ENCODE measurements at places on chromosomes 4 and X.

DNA sequence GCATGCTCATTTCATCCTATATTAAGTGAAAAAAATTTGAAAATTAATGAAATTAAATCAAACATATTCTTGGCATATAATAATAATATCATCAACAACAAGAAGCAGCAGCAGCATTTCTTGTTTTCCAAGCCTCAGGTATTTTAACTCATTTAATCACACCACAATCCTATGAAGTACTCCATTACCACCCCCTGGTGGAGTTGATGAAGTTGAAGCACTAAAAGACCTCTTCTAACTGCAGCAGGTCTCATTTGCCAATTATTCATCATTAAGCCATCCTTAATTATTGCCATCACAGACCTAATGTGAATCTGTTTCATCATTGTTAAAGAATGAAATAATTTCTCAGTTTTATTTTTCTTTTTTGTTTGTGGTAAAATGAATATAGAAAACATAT, 801.4 kb upstream of the GRID2 start:
- DNase-seq: no peak

DNA sequence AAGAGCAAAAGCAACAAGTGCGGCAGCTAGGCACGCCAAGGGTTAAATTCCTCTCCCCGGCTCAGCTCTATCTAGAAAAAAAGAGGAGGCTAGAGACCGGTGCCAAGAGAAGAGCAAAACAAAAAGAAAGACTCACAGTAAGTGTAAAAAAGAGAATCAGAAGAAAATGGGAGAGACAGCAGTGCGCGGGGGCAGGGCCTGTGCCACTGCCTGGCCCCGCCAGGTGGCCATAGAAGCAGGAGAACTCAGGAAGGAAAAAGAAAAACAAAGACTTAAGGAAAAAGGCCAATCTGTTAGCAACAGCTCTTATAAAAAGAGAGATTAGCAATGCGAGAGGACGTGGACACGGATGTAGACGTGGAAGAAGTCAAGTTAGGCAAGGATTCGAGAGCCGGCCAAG, 3.2 kb downstream of the ACOX3 start:
- DNase-seq: no peak

- DNase-seq: no peak
Measured at GRCh38 chrX:35743331-35743730, 54.8 kb upstream of the MAGEB16 start.

GRCh38 chr4:6204871-6205566, 4.7 kb upstream of the JAKMIP1 start:
- no peak for DNase-seq

DNA sequence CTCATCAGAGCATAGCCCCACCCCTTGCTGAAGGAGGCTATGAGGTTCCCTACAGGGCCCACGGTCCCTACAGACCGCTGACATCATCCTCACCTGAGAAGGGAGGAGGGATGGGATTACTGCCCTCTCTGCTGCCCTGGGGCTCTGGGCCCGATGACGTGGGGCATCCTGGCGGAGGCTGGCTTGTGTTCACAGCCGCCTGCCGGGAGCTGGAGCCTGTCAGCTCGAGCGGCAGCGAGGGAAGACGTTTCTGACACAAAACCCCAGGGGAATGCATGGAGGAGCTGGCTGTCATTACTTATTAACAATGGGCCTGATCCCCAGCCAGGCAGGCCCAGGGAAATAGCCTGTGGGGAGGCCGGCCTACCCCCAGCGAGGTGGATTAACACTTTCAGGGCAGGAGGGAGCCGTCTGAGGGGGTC, 106.6 kb upstream of the ATP6AP2 start:
- DNase-seq: no peak

- no peak for DNase-seq
Measured at GRCh38 chrX:137212078-137212632, 178.4 kb upstream of the GPR101 start.

DNA sequence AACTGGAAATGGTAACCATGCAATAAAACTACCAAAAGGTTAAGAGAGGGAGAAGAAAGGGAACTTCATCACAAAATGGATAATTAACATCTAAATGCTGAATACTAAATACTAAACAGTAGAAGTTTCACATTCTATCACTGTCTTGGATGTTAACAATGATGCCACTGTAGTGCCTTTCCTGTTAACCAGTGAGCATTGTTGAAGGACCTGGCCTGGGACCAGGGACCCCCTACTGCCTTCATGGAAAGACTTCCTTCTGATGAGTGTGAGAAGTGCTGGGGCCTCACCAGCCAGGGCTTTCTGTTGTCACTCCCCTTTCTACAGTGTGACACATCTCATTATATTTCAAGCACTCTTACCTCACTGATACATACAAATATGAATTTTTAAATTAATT, 739.3 kb upstream of the FTHL17 start:
- DNase-seq: no peak

- DNase-seq: no peak
Measured at GRCh38 chr4:7757501-7758471, 181.9 kb downstream of the AFAP1 start.

- no peak for DNase-seq
Measured at GRCh38 chrX:14843666-14844065, 29.2 kb downstream of the FANCB start.

GRCh38 chrX:24144528-24144927, 5.0 kb upstream of the ZFX start:
- no peak for DNase-seq

GRCh38 chr4:3011456-3012220, 48.3 kb downstream of the GRK4 start:
- no peak for DNase-seq

DNA sequence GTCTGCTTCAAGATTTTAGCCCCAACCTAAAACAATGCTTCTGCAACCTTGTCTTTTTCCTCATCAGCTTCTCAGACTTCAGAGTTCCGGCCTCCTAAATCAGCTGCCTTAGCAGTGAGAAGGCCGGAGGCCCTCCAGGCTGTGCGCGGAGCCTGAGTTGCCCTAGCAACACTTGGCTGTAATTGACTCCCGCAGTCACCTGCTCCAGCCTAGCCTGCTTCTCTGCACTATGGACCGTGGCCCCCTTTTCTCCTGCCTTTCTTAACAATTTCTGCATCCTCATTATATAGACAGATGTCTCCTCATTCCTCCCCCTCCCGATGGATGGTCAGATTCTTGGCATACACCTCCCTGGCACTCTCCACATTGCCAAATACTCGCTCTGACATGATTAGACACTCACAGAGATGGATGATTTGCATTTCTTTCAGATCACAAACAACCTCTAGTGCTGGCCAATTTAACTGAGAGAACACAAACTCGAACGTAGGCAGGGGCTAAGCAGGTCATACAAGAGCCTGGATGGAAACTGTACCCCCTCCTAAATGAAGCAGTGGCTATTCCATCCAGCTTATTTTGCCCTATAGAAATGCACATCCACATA, 9.5 kb upstream of the HUWE1 start:
- no peak for DNase-seq

- DNase-seq: peak; percentile 77
Measured at GRCh38 chrX:153875391-153876111, 10.4 kb downstream of the L1CAM start.

GRCh38 chr4:168822481-168822880, 187.6 kb downstream of the CBR4 start:
- no peak for DNase-seq

DNA sequence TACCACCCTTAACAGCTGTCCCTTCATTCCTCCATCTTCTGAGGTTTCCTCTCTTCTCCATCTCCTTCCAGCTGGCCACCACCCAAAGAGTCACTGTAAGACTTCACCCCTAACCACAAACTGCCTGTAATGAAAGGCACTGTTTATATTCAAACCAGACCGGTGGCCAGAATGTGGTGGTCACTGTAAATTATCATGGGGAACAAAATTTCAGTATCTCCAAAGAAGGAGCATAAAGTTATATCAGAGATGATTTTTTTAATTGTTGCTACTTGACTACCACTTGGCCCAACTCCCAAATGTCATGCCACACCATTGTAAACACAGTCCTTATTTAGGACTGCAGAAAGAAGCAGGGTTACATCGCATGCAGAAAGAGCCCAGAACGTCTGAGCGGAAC, 44.8 kb downstream of the SMARCA1 start:
- no peak for DNase-seq

GRCh38 chr4:78310007-78310739, 241.4 kb upstream of the ANXA3 start:
- no peak for DNase-seq

GRCh38 chrX:48154796-48155195, 24.4 kb downstream of the SPACA5B start:
- no peak for DNase-seq

DNA sequence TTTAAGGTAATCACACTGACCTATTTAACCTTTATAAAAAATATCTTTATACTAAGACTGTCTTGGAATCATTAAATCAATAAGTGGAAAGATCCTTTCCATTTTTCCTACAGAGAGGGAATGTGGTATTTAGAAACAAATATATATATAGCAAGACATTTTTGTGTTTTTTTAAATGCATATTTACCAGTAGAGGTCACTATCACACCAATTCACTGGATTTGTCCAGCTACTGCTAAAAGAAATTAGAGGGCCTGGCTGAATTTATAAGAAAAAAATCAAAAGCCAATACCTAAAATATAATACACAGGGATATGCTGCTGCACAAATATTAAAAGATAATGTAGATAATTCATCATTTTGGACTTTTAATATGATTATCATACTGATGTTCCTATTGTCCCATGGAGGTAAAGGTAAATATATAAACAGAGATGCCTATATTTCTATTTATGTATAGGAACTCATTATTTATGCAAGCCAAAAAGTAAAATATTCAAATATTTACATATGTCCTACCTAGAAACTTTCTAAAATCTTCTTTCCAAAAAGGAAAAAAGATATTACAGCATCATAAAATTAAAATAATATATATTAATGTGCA, 69.5 kb downstream of the PDE5A start:
- DNase-seq: peak; percentile 29

DNA sequence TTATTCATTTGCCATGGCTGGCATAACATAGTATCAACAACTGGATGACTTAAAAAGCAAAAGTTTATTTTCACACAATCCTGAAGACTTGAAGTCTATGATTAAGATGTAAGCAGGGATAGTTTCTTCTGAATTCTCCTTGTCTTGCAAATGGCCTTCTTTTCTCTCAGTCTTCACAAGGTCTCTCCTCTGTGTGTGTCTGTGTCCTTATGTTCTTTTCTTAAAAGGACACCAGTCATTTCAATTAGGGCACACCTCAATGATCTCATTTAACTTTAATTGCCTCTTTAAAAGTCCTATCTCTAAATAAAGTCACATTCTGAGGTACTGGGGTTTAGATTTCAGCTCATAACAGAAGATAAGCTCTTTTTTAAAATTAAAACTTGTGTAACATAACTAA, 399.7 kb downstream of the PABPC4L start:
- no peak for DNase-seq

- DNase-seq: no peak
Measured at GRCh38 chr4:95643627-95644026, 94.9 kb upstream of the UNC5C start.

- no peak for DNase-seq
Measured at GRCh38 chr4:6668391-6668790, 25.3 kb upstream of the S100P start.

- DNase-seq: no peak
Measured at GRCh38 chr4:176193938-176194337, 1.4 kb downstream of the SPATA4 start.

DNA sequence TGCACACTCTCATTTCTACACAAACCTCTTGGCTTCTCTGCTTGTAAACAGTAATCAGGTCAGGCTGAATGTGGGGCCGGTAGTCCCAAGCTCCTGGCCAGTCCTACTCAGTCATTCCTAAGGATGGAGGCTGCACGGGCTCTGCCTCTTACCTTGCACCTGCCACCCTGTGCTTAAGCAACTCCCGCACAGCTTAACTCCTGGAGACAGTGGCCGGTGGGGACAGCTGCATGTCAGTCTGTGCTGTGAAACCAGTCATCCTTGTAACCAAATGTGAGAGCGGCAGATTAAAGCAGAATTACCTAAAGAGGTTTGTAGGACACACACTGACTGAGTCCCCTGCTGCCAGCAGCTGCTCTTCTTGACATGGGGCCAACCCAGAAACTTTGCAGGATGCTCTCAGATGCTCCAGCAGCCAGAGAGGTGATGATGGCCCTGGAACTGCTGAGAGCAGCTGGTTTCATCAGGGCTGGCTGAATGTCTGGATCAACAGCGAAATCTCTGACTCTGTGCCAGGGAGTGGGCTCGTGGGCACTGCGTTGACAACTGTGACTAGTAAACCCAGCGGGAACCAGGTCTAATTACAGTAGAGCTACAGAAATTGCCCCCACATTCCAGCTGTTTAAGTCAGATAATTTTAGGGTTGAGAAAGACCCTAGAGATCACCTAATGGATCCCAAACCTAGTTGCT, 123.7 kb downstream of the ANAPC4 start:
- no peak for DNase-seq

DNA sequence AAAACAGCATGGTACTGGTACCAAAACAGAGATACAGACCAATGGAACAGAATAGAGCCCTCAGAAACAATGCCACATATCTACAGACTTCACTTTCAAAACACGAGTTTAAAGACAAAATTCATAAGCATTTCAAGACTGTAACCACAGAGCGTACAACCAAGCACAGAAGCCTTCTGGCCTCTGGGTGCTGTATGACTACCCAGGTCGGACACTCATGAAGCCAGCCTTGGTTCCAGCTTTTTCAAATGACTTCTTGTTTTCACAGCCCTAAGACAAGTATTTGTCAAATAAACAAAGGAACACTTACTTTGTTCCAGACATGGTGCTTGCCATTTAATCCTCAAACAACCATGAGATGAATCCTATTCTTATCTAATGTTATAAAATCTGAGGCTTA, 536.1 kb upstream of the NR3C2 start:
- DNase-seq: no peak

DNA sequence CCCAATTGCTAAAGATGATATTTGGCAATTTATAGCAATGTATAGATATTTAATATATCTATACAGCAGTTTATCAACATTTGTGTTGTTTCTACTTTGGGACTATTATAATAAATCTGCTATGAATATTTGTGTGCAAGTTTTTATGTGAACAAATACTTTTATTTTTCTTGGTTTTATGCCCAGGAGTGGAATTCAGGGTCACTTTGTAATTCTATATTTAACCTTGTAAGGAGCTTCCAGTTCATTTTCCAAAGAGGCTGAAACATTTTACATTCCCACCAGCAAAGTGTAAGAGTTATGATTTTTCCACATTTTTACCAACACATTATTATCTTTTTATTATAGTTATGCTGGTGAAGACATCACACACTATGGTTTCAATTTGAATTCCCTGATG, 801.3 kb downstream of the PCDH18 start:
- no peak for DNase-seq

GRCh38 chr4:102687982-102688433, 72.8 kb downstream of the MANBA start:
- no peak for DNase-seq

DNA sequence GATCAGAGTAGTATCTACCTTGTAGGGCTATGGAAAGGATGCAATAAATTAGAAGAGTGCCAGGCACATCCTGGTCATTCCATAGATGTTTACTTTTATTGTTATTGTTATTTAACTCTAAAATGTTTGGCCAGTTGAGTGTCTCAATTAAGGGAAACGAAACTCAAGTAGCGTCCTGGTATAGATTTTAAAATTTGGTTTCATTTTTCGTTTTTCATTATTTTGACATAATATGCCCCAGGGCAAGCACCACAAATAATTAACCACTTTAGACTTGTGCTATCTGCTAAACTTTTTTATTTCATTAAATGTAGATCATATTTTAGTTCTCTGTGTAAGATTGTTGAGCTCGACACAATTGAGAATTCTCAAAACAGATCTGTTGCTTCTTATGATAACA, 179.7 kb upstream of the PRPS2 start:
- no peak for DNase-seq

Data from GM10248 (cell line).